ENCODE measurements at places on chromosomes 5 and 9.

GRCh38 chr5:109533751-109534272 lies 124.0 kb upstream of the PJA2 start:
- no peak for DNase-seq

DNA sequence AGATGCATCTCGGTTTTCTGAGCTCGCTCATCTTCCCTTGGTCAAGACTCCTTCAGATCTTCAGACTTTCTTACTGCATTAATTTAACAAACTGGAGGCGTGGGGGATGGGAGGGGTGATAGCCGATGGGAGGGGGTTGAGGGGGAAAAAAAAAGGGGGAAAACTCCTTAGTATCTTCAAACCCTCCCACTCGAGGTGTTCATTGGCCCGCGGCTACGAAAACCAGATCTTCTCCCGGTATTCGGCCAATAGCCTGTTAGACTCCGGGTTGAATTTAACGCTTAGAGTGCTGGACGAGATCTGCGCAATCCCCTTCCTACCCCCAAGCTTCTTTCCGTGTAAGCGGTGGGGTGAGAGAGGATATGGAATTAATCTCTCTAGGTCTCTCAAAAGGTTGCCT lies 689 bp upstream of the GLRA1 start:
- no peak for DNase-seq

GRCh38 chr5:67353500-67354450 lies 157.2 kb upstream of the CD180 start:
- no peak for DNase-seq

DNA sequence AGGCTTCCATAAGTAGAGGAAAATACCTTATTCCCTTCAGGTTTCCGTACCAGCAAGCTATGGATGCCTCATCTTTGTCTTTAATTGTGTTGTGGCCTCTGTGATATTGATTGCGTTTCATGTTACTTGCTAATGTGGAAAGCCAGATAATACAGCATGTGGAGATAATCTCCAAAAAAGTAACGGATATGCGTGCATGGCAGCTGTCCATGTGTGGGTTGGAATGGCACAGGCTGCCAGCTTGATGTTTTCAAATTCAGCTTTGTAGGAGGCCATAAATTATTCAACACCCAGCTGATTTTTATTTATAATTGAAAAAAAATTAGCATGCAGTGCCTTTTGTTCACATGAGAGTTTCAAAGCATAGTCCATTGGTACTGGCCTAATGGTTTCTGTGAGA lies 144.9 kb downstream of the GIN1 start:
- no peak for DNase-seq

DNA sequence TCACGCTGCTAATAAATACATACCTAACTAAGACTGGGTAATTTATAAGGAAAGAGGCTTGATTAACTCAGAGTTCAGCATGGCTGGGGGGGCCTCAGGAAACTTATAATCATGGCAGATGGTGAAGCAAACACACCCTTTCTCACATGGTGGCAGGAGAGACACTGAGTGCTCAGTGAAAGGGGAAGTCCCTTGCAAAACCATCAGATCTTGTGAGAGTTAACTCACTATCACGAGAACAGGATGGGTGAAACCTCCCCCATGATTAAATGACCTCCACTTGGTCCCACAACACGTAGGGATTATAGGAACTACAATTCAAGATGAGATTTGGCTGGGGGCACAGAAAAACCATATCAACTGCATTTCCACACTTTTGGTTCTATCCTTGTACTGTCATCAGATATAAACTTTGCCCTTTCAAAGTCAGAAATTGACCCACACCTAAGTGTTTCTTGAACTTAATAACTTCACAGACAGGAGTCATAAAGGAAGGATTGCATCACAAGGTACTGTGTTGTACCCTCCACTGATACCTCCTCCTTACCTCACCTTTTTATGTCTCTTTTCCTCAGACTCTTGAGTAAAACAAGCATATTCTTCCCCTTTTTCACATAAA lies 319.1 kb upstream of the PIK3R1 start:
- DNase-seq, result no peak

DNA sequence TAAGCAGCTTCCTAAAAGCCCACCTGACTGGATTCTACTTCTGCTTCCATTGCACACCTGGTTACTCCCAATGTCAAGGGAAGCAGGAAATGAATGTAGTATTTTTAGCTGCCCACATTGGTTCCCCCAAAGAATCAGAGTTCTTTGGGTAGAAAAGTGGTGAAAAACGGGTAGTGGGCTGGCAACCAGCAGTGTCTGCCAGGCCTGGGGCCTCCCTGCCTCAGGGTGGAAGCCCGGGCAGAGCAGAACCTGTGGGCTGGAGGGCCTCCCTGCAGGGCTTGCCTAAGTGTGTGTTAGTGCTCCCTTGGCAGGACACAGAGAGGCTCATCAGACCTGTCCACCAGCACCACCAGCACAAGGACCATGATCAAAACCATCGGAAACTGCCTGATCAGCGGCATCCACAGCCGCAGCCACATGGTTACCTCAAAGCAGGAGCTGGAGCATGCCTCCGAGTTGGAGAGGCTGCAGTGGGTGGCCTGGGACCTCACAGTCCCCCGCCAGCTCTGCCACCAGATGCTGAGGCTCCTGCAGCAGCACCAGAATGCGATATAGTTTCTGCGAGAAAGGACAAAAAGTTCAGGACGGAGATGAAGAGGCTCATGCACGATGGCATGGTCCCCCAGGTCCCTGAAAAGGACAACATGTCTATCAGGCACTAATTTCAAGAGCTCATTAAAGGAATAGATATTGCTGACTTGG lies 72.2 kb downstream of the PTPDC1 start:
- no peak for DNase-seq

- no peak for DNase-seq
Measured at GRCh38 chr9:1536522-1537170, 478.5 kb upstream of the SMARCA2 start.

- DNase-seq, result no peak
Measured at GRCh38 chr9:40927260-40927631, 201.2 kb downstream of the FOXD4L6 start.

- no peak for DNase-seq
Measured at GRCh38 chr5:74516211-74516636, 124.3 kb downstream of the ENC1 start.

DNA sequence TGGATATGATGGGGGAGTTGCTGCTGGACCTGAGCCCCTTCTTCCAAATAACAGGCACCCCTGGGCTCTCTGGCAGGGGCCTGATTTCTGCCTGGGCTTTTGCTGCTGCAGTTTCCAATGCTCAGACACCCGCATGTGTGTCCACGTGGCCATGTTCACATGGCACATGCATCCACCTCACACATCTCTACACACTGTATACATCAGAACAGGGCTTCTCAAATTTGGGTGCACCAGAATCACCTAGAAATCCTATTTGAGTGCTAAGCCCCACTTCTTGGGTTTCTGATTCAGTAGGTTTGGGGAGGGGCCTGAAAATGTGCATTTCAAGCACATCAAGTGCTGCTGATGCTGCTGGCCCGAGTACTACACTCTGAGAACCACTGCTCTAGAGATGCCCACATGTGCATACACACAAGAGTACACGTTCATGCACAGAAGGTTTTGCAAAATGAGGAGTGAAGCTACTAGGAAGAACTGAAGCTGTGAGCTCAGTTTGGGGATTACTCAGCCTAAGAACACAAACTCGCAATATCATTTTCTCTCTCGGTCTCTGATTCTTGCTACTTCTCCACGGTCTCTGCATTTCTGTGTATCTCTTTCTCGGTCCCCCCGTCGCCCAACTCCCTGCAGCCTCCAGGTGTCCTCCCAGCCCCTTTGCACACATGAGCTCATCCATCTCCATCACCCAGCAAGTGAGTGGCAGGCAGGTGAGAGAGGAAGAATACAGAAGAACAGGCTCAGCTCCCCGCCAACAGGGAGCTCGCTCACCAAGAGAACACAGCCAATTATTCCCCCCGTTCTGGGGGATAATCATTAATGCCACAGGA lies 97.0 kb downstream of the PCDH1 start:
- DNase-seq, result no peak

GRCh38 chr9:14350349-14350728 lies 36.4 kb upstream of the NFIB start:
- DNase-seq, result no peak

DNA sequence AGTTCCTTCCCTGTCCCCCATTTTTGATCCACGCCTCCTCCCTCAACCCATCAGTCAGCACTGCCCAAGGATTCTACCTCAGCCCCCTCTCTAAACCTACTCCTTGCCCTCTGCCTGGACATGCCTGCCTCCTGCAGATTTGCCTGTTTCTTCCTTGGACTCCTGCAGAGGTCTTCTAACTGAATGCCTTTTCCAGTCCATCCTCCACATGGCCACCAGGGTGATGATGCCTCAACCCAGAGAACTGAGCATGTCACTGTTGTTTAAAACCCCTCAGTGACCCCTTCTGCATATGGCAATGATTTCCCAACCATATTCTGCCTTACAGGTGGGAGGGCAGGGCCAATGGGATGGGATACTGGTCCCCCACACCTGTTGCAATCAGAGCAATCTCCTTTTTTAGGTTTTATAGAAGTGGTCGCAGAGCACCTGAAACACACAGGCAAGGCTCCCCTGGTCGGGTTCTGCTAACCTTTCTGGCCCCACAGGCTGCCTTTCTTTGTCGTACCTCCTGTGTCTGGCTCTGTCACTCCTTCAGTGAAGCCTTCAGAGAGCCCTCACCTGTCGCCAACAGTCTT lies 9.3 kb downstream of the PHYKPL start:
- DNase-seq, result no peak

GRCh38 chr5:177496727-177497291 lies 595 bp downstream of the PDLIM7 start:
- DNase-seq, result peak; percentile 88

- DNase-seq, result peak; percentile 21
Measured at GRCh38 chr5:158812408-158812807, 287.3 kb downstream of the EBF1 start.

DNA sequence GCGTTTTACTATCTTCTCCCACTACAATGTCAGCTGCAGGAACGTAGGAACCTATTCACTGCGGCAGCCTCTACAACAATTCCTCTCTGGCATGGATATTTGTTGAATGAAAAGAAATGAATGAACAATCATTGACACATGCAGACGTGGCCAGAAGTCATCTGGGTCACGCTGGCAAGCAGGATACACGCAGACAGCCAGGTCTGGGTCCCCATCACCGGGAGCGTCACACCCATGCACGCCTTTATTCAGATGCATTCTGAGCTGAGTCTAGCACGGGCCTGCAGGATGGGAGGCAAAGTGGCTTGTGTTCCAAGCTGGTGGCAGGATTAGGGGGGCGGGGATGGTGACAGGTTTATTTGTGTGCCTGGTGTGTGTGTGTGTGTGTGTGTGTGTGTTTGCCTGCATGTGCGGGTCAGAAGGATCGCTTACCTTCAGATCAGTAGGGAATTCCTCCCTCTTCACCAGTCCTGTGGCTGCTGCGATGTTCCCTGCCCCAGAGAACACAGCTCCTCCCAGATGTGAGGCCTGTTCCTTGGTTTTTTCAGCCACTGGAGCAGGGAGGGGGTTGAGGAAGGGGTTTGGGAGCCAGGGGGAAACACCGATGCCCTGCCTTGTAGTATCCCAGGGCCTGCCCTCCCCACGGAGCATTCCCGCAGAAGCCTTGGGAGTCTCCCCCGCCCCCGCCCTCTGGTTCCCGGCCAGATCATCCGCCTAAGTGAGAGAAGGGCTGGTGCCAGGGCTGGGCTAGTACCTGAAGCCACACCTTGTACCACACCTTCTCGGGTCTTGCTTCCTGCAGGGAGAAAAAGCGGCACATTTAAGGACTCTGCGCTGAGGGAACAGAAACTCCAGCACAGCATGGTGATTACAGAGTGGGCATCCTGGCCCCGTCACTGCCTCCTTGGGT lies 4.1 kb downstream of the SNCB start:
- no peak for DNase-seq

- DNase-seq, result no peak
Measured at GRCh38 chr5:176408590-176408989, 7.7 kb downstream of the CLTB start.

DNA sequence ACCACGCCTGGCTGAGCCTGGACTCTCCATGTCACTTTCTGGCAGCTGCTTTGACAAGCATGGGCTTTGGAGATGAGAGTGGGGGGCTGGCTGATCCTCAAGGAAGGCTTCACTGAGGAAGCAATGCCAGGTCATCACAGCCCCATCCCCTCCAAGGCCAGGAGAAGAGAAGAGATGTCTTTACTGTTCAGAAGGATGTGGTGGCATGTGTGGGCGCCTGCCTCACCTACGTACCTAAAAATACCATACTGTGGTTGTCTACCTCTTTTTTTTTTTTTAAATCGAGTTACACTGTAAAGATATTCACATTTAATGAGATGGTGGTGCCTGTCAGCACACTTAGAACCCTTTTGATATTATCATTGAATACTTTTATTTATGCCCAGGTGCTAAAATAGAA lies 26.4 kb upstream of the CTNNA1 start:
- no peak for DNase-seq

DNA sequence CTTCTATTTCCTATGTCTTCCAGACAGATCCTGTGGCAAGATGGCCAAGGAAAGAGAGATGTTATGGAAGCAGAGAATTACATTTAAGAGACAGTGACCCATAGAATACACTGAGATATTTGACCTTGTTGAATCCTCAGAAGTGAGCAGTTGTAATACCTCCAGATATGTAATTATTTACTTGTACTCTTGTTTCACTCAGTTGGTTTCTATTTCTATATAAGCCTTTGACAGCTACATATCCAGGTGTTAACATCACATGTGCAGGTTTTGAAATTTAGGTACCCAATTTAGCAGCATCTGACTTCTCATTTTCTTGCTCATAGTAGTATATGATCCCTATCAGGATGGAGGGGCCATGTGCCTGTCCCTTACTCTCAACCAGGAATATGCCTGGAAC lies 269.5 kb downstream of the CD180 start:
- no peak for DNase-seq

DNA sequence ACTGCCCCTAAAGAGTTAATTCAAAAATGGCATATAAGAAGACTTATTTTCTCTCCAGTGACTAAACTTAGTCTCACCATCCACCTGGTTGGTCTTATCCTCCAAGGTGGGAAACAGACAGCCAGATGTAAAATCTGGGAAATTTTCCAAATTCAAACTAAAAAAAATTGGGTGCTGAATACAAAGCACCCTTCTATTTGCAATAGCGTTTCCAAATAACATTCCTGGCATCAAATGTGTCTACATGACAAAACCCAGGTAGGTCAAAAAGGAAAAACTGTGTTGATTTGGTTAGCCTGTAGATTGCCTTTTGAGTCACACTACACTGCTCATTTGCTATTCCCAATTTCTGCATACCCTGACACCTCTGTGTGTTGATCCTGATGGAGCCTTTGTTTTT lies 252.2 kb downstream of the NR2F1-AS1 start:
- no peak for DNase-seq

GRCh38 chr5:124743602-124744169 lies 2.8 kb downstream of the ZNF608 start:
- no peak for DNase-seq

All from WTC11 (cell line).